Stimulated activated CD4-positive, alpha-beta T cell treated with anti-CD3 and anti-CD28 coated beads, Interleukin-15, amount 100 ng/mL, for 48 hours (primary cell): ENCODE measurements at places on chromosomes 3 and 15.

DNA sequence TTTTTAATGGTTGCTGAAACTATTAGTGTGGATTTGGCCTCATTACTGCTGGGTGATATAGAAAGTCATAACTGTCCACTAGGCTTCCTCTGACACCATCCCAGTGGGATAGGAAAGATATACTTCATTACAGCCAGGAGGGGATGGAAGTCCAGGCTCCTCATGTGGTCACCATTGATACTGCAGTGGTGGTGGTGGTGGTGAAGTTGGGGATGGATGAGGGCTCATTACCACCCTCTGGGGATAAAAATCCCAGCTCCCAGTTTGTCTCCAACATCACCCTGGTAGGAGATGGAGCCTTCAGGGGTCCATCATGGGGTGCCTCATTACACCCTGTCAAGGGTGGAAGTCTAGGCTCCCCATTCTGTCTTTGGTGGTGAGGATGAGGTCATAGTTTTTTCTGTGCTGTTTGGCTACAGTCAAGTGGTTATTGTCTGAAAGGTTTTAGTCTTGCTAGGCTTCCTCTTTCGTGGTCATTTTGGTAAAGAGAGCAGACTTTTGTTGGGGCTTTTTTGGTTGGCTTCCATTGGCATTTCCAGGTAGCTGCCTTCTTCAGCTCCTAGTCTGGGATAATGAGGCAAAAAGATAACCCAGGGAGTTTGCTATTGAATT is 30.1 kb upstream of the FILIP1L start:
- DNase-seq = no peak

DNA sequence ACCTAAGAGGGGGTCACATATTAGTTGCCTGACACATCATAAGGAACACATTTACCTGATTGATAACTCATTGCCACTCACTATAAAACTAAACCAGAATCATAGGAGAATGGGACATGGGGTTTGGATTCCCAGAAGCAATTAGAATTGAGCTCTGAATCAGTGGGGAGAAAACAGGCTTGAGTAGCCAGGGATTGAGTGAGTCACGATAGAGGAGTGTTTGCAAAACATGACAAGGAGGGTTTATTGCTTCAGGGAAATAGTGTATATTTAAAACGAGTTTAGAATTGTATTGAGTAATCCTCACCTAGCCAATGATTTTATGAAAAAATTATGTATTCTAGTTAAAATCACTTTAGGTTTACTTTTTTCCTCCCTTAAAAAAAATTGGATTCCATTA is 101.1 kb upstream of the THRB start:
- no peak for DNase-seq

- DNase-seq = no peak
Observed at GRCh38 chr3:5278666-5279065, 91.2 kb downstream of the EDEM1 start.

DNA sequence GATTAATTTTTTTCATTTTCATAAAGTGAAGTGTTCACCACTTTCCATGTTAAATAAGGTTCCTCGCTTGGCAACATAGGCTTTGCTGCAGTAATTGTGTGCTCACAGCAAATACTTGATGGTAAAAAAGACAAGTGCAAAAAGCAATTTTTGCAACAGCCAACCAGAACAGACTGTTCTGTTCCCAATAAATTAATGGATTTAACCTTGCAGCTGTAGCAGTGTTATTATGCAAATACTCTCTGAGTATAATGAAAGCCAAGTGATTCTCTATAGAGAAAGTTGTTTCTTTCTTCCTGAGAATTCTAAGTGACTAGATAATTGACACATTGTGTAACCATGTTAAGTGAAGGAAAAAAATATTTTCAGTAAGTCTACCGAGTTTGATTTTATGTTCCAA is 183.7 kb upstream of the NAALADL2 start:
- no peak for DNase-seq

GRCh38 chr3:156594219-156594683 is 39.3 kb upstream of the SSR3 start:
- no peak for DNase-seq

DNA sequence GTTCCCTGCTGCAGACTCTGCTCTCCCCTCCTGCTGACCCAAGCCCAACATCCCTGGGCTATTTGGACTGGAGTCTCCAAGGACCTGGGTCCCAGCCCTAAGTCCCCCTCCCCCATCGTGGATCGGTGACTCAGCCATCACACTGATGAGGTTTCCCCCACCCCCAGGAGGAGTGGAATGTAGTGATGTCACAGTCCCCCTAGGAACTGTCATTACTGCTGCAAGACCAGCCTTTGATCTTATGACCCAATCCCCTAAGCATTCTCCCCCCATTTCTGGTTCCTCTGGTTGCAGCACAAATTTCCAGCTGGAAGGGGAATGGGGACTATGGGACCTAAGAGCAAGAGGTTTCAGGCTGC is 63.4 kb upstream of the CSPG4 start:
- no peak for DNase-seq

- DNase-seq = peak; percentile 56
Observed at GRCh38 chr15:43903864-43904290, 77.1 kb downstream of the WDR76 start.

- DNase-seq = no peak
Observed at GRCh38 chr3:125203731-125204130, 8.8 kb downstream of the SLC12A8 start.

DNA sequence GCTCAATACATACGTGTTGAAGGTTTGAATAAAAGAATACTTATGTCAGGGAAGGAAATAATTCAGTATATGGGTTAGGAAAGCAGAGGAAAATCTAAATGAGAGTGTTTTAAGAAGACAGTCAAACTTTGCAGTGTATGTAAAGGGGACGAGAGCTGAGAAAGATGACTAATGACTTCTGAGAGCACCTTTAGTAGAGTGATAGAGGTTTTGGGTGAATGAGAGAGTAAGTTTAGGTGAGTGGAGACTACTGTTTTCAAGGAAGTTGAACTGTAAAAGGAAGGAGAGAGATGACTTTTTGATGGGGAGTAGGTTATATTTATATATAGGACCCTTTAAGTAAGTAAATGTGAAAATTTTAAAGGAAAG is 9.4 kb downstream of the TBC1D23 start:
- no peak for DNase-seq

- no peak for DNase-seq
Observed at GRCh38 chr3:109930582-109930981, 593.2 kb upstream of the DPPA4 start.

GRCh38 chr15:47035475-47036406 is 681.6 kb upstream of the SEMA6D start:
- DNase-seq = no peak

- DNase-seq = no peak
Observed at GRCh38 chr3:126320517-126321293, 36.5 kb downstream of the KLF15 start.

- no peak for DNase-seq
Observed at GRCh38 chr3:101685050-101685400, 1.5 kb downstream of the RPL24 start.

DNA sequence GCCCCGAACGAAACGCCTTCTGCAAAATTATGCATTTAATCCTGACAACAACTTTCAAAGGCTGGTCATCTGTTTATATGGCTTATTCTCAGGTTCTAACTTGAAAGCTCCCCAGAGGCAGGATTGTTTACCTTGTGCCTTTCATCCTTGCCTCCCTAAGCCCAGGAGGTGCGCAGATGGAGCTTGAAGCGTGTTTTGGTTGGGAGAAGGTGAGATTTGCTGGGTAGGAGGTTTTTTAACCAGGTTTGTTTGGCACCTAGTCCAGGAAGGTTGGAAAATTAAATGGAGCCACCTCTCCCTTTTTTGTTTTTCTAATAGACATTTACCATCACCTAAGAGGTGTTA is 675 bp downstream of the TSEN2 start:
- DNase-seq = no peak

- no peak for DNase-seq
Observed at GRCh38 chr3:156751461-156752025, 74.6 kb upstream of the LEKR1 start.

- no peak for DNase-seq
Observed at GRCh38 chr15:47972738-47973137, 148.1 kb upstream of the SLC24A5 start.
